ENCODE measurements at places on chromosomes 16 and 17.

GRCh38 chr17:17808706-17809432, 27.9 kb downstream of the SREBF1 start:
- DNase-seq: peak; percentile 49

DNA sequence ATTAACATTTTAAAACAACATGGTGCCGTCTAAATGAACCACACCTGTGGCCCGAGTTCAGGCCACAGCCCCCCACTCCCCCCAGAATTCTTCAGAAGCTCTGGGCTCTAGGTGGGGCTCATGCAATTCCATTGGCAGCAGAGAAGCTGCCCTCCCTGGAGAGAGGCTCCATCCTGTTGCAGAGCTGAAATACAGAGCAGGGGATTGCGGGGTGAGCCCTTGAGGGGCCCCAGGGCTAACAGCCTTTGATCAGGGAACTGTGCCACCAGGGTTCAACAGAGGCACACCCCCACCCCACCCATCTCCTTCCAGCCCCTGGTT, 69.3 kb downstream of the ABR start:
- DNase-seq: no peak

DNA sequence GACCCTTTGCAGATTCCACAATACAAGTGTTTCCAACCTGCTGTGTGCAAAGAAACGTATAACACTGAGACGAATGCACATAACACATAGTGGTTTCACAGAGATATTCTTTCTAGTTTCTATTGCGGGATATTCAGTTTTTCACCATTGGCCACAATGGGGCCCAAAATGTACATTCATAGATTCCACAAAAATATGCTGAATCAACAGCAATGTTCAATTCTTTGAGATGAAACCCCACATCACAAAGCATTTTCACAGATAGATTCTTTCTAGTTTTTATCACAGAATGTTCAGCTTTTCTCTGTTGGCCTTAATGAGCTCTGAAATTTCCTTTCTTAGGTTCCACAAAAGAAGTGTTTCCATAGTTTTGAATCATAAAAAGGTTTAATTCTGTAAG, 2472.3 kb downstream of the TP53TG3F start:
- DNase-seq: no peak

DNA sequence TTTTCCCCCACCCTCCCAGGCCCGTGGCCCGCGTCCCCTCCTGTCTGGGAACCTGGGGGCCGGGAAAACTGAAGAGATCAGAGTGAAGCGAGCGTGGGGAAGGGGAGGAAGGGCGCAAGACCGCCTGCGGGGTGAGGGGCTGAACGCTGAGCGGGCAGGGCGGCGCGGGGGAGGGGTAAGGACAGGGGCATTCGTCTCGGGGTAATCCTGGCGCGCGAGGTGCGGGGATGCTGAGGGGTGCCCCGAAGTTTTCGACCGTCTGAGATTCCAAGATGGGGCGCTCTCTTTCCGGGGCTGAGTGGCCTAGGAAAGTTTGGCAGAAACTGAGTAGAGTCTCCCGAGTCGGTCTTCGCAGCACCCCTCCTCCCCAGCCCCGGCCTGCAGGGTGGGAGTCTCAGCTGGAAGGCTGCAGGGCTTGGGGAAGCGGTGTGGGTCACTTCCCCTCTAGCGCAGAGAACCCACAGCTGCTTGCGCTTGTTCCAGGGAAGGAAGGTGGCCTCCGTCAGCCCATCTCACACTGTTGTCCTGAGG, 555 bp downstream of the TTYH2 start:
- DNase-seq: peak; percentile 35

- peak; percentile 61 for DNase-seq
These were observed 28.3 kb downstream of the G6PC1 start for GRCh38 chr17:42928714-42929496.

DNA sequence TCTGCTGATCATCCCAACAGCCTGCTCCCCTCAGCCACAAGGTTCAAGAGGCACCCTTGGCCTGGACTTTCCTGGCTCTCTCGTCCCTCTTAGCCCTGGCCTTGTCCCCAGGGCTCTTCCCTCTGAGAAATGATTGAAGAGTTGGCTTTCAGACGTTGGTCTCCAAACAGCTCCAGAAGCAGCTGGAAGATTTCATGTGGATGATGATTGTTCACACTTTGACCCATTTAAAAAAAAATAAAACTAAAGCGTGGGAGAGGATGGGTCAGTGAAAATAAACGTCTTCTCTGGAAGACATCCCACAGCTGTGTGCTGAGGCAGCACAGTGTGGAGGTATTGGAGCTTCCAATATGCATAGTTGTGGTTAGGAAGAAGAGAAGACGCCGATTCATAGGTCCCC, 54.7 kb upstream of the CDH11 start:
- no peak for DNase-seq

- DNase-seq: no peak
These were observed 8.4 kb upstream of the TNS4 start for GRCh38 chr17:40509626-40510327.

- DNase-seq: no peak
These were observed 29.9 kb downstream of the PIEZO1 start for GRCh38 chr16:88754912-88755744.

GRCh38 chr17:22600644-22601298, 908.4 kb downstream of the KCNJ18 start:
- no peak for DNase-seq

DNA sequence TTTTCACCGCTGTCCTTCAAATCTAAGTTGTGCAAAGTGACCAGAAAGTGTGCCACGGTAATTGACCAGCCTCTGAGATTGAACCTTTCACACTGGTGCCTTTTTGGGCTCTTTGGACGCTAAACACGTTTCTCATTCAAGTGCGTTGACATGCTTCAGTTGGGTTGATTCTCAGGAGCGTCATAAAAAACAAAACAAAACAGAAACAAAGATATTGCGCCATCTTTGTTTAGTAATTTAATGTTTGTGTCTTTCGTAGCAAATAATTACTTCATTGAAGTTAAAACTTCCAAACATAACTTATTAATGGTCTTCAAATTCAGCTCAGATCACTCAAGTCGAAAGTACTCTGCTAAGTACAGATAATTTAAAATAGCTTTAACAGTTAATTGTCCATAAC, 80.2 kb downstream of the OR1D5 start:
- no peak for DNase-seq

Data from activated T-cell treated with anti-CD3 and anti-CD28 coated beads, Interleukin-2, amount 50 U/mL, for 48 hours (primary cell).